AML-193 (cell line): ENCODE measurements at places on chromosomes 12 and 14.
A peak's percentile ranks its signal among the peaks of the same experiment; 100 is the strongest.

DNA sequence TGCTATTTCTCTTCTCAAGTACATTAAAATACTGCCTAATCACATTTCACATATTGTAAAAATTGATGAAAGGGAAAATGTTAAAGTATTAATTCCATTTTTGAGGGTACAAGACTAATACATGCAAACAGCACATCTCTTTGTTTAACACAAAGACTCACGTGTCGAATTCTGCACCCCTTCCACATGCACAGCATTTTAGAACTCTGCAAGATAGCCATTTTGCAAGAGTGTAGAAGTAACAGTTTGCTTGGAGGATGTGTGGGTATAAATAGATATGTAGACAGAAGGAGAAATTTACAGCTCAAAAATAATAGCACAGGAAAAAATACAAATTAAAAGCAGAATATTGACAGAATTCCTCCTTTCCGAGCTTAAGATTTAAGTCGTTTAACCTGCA, 2.5 kb downstream of the GRIN2B start:
- DNase-seq = no peak

DNA sequence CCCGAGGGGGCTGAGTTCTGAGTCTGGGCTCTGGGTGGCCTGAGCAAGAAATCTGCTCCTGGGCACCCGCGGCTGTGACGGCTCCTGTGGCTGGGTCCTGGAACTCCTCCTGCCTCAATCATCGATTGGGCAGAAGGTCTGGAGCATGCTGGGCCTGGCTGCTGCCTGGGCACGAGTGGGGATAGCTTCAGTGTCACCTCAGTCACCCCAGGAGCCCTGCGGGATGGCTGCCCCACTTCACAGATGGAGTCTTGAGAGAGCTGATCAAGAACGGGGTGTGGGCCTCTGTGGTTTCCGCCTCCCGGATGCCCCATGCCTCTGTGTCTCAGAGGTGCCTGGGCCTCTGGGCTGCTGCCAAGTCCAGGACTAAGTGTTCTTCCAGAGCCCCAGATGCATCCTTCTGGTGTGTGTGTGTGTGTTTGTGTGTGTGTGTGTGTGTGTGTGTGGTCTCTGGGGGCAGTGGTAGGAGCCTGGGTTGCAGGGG, 185.6 kb upstream of the C14orf180 start:
- DNase-seq = no peak

DNA sequence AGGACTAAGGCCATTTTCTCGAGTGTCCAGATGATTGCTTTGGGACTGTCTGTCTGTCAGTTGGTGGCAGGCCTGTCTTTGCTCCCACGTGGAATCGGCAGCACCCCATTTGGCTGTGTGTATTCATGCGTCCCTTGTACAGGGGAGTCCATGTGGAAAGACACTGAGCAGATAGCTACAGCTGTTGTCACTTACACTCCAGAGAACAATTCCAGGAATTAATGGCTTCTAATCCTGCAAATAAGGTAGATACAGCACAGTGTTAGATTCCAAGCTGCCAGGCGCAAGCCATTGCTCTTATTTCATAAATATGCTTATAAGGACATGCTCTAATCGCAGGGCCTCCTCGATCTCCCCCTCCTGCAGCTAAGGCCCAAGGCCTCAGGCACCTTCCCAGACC, 208.8 kb downstream of the VRK1 start:
- DNase-seq = no peak

DNA sequence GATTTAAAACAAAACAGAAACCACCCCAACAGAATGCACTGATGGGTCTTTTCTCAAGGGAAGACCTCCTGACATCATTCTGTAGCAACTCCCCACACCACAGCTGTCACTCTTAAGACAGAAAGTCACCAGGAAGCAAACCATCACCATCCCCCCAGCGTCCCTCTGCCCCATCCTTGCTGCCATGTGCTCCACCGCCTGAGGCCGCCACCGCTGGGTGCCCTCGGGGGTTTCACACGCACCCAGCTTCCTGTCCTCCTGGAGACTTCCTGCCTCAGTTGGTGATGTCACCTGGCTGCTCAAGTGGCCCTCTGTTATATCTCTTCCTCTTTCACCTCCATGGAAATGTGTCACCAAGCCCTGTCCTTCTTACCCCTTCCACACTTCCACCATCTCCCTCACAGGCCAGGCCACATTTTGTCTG, 71.4 kb upstream of the GPR68 start:
- DNase-seq = no peak

DNA sequence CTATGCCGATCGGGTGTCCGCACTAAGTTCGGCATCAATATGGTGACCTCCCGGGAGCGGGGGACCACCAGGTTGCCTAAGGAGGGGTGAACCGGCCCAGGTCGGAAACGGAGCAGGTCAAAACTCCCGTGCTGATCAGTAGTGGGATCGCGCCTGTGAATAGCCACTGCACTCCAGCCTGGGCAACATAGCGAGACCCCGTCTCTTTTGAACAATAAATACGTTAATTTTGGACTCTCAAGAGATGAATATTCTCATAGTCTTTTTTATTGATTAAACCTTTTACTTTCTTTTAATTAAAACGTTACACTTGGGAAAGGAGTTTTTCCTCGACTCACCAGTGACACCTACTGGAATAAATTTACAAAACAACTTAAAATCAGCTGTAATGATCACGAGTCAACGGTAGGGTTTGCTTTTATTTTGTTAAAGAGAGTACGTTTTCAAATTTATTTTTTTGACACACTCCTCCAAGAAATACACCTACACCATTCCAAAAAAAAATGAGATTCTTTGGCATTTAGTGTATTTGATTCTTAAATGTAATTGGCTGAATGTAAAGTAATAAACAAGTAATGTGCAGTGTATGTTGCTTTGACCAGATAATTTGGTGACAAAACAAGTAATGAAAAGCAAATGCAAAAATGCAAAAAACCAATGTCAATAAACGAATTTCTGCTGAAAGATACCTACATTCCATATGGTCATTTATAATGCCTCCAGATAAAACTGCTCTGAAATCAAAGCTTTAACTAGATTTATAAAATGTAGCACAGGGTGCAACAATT, 687 bp upstream of the RPS29 start:
- DNase-seq = peak; percentile 73

DNA sequence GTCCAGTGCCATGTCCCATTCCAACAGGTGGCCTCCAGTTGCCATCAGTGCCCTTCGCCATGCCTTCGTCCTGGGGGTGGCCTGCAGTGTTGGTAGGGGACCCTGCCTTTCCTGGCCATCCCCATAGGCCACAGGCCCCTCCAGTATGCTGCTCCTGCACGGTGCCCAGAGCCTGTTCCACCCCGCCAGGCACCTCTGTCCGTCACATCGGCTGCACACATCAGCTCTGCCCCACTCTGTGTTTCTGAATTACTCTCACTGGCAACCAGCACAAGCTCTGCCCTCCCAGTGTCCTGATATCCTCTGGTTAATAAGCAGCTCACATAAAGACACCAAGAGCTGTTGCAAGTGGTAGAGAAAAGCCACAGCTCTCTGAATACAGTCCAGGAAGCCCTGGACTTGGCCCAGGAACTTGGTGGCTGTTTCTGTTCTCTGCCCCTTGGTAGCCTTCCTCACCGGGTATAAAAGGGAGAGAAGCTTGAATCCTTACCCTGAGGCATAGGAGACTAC, 31.3 kb upstream of the ATP2A2 start:
- DNase-seq = no peak

DNA sequence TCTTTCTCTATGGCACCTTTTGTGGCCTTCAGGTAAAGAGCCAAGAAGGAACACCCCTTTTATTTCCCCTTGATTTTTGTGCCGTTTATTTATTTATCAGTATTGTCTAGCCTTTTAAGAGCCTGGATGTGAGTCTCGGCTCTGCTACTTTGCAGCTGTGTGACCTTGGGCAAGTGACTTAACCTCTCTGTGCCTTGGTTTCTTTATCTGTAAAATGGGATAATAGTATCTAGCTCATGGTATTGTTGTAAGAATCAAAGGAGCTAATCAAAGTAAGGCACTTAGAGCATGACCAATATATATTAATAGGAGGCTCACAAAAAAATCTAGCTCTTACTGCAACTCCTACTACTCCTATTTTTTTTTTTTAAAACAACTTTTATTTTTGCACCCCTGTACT, 179.7 kb downstream of the CHST11 start:
- no peak for DNase-seq

DNA sequence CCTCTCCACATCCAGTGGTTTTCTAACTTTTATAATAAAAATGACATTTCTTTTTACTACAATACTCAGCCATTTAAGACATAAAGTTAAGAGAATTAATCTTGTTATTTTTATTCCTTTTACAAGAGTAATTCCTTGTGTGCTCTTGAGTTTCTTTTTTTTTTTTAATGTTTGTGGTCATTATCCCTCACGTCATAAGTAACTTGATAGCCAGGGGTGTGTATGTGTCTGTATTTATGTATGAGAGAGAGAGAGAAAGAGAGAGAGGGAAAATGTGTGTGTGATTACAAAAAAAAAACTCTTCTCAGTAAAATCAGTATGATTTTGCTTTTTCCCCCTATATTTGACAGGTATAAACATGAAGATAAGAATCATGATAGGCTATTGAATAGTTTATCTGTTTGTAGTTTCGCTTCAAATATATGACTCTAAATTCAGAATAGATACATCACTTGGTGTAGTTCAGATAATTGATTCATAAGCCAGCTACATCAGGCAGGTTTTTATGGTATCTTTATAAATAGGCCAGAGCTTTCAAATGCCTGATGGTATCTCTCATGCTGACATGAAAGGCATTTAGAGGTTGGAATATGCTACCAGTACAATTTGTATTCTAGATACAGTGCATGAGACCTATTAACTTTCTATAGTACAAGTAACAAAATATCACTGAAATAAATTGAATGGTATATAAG, 34.9 kb downstream of the RERGL start:
- DNase-seq = no peak
